ENCODE measurements at places on chromosomes 2 and 18. TPM values are rescaled to one million over a fixed set of nuclear protein-coding genes. Genes with fewer than 3 reads are reported as not detected.

DNA sequence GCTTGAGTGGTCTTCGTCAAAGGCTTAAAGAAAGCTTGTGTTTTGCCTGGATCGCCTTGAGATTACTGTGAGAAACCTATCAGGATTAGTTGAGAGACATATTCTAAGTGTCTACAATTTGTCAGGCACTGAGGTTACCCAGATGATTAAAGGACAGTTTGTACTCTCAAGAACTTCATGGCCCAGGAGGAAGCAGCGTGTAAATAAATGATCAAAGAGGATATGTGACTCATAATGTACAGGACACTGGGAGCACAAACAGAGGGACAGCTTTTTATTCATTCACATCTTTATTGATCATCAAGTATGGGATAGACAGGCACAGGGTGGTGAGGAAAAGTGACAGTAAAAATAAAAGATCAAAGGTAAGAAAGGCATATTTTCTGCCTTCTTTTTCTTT lies 152.6 kb upstream of the FSHR start:
- DNase-seq: no peak
- no peak overlapping the region for H3K27ac ChIP-seq
- H3K27me3 ChIP-seq: no peaks in the 10 kb centered on the region
- H3K4me1 ChIP-seq: no peaks in the 10 kb centered on the region
- no peaks in the 10 kb centered on the region for H3K36me3 ChIP-seq
- H3K4me3 ChIP-seq: no peak overlapping the region

DNA sequence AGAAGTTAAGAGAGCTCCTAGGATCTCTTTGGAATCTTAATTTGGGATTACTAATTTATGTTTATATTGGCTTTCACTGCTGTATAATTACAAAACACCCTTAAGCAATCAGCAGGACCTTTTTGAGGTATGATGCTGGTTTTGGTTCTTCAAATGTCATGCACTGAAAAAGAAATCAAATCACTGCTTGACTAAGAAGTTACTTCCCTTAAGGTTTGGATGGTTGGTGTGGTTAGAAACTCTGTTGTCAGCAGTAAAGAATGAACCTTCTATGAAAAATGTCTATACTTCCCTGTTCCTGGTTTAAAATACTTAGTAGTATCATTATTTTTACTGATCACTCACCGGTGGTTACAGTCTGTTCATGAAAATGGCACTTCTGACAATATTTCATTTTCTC lies 5.5 kb downstream of the COLEC12 start:
- no peaks in the 10 kb centered on the region for H3K36me3 ChIP-seq
- no peaks in the 10 kb centered on the region for H3K4me1 ChIP-seq
- DNase-seq: no peak
- no peak overlapping the region for H3K4me3 ChIP-seq
- H3K27me3 ChIP-seq: no peaks in the 10 kb centered on the region

- H3K36me3 ChIP-seq: no peaks in the 10 kb centered on the region
- H3K4me3 ChIP-seq: no peak overlapping the region
- no peaks in the 10 kb centered on the region for H3K4me1 ChIP-seq
- no peaks in the 10 kb centered on the region for H3K27me3 ChIP-seq
- no peak overlapping the region for H3K27ac ChIP-seq
Observed at GRCh38 chr2:64823794-64824193, 165.4 kb upstream of the SLC1A4 start.

DNA sequence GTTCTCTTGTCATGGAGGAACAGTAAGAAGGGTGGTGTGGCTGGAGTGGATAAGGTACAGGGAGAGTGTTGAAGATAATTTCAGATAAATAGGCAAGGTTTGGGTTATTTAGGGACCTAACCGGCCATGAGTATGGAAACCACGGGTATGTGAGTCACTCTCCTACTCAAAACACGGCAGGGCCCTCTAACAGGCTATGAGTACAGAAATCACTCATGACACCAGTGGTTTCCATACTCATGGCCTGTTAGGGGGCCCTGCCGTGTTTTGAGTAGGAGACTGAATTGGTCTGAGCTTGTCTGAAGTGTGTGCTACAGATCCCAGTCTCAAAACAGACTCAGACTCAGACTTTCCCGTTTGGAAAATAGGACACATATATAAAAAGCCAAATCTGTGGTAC lies 428.4 kb upstream of the HNMT start:
- H3K4me1 ChIP-seq: no peaks in the 10 kb centered on the region
- no peak for DNase-seq
- no peak overlapping the region for H3K27ac ChIP-seq
- no peak overlapping the region for H3K4me3 ChIP-seq
- no peaks in the 10 kb centered on the region for H3K36me3 ChIP-seq

DNA sequence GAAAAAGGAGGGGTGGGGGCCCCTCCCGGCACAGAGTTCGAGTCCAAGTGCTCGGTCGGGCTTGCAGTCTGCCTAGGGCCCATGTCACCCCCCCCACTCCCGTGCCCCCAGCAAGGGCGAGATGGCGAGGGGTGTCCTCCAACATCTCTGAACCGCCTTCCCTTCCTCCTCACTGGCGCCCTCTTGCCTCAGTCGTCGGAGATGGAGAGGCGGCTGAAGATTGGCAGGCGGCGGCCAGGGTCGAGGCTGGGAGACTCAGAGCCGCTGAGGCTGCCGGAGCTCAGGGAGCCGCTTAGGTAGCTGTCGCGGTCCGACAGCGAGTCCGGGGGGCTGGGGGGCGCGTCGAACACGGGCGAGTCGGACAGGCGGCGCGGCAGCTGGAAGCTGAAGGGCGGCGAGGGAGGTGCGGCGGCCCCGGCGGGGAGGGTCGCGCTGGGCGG lies 2.3 kb downstream of the ZFP36L2 start:
- no peaks in the 10 kb centered on the region for H3K36me3 ChIP-seq
- no peaks in the 10 kb centered on the region for H3K4me1 ChIP-seq
- no peaks in the 10 kb centered on the region for H3K27me3 ChIP-seq
- peak overlapping the region; percentile 83 for H3K27ac ChIP-seq

GRCh38 chr2:177053716-177054115 lies 158.9 kb upstream of the HNRNPA3 start:
- no peak overlapping the region for H3K4me3 ChIP-seq
- no peaks in the 10 kb centered on the region for H3K36me3 ChIP-seq
- no peaks in the 10 kb centered on the region for H3K4me1 ChIP-seq
- no peak overlapping the region for H3K27ac ChIP-seq

DNA sequence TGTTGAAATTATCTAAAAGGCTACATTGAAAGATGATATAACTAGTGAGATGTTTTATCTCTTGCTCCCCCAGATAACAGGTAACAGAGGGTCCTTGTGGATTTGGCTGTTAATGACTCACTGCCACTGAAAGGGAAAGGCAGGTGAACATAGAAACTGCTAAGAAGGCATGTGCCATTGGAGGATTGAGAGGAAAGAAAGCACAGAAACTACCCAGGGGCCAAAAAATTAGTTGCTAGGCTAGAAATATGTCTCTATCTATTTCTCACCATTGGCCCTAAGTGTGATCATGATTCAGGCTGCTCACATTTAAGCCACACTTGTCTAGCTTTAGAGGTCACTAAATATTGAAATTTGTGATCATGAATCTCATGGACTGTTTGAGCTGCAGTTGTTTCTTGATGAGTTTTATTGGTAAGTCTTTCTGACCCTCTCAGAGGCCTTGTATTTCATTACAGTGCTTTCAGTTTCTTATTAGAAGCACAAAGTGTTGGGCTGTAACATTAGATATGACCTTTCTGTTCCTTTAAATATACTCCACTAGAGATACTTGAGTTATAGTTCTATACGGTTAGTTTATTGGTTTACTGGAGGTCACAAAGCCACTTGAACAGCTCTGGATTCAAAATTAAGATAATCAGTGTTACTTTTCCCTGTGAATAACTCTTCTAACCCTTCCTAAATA lies 26.2 kb downstream of the NAB1 start:
- H3K36me3 ChIP-seq: peaks cover 5% of the 10 kb centered on the region
- DNase-seq: no peak
- H3K4me3 ChIP-seq: no peak overlapping the region
- H3K27me3 ChIP-seq: no peaks in the 10 kb centered on the region
- no peak overlapping the region for H3K27ac ChIP-seq

- no peaks in the 10 kb centered on the region for H3K36me3 ChIP-seq
- no peaks in the 10 kb centered on the region for H3K27me3 ChIP-seq
- H3K27ac ChIP-seq: peak within 1 kb of the TSS; percentile 25
- peaks cover 6% of the 10 kb centered on the region for H3K4me1 ChIP-seq
- peak within 1 kb of the TSS; percentile 58 for H3K4me3 ChIP-seq
Observed at GRCh38 chr2:105398336-105399206, at the start of gene FHL2. Gene FHL2 (minus strand): TSS chr2:105399051. CDS start chr2:105386516, 12,535 bp downstream.

DNA sequence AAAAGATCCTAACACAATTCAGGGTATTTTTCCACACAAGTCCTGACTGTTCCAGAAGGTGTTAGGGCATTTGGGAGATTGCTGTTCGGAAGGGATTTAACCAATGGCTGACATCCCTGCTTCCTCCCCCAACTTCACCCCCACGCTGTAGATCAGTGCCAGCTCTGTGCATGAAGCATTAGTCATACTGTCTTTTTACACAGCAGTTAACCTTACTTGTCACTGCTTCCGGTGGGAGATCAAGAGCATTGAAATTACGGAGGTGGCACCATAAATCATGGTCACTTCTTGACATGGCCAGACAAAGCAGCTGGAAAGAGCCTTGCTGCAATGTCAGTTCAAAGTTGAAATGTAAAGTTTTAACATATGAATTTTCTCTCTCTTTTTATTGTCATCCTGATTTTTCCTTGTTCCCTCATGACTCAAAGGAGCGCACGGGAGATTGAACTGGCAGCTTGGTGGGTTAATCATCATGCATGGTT lies 70.2 kb downstream of the HRH4 start:
- H3K27ac ChIP-seq: no peak overlapping the region
- H3K27me3 ChIP-seq: peaks cover 2% of the 10 kb centered on the region
- H3K4me1 ChIP-seq: no peaks in the 10 kb centered on the region
- DNase-seq: no peak
- no peak overlapping the region for H3K4me3 ChIP-seq
- no peaks in the 10 kb centered on the region for H3K36me3 ChIP-seq

DNA sequence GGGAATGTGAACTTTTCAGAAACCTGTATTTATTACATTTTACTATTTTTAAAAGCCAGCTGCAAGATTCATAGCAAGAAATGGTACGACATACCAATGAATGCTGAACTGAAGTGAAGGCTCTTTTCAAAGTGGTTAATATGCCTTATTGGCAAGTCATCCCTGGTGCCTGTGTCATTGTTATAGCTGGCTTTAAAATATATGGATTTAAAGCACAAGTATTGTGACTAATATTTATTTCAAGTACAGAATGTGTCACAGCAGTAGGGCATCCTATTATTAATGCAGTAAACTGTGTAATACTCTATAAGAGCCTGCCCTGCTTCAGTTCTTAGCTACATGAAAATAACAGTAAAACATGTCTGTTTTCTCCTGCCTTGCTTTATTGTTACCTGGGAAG lies 10.8 kb downstream of the TSHZ1 start:
- no peak for DNase-seq
- H3K27ac ChIP-seq: no peak overlapping the region
- no peaks in the 10 kb centered on the region for H3K36me3 ChIP-seq
- no peak overlapping the region for H3K4me3 ChIP-seq
- no peaks in the 10 kb centered on the region for H3K4me1 ChIP-seq
- H3K27me3 ChIP-seq: no peaks in the 10 kb centered on the region

The YIPF4 gene
- 35.4 TPM for total RNA-seq

The SPP2 gene
- not detected for total RNA-seq

The ARHGAP15 gene
- total RNA-seq: 14.8 TPM

The SCN9A gene
- total RNA-seq: 15.2 TPM

The BCL2 gene
- 23.7 TPM for total RNA-seq
